ENCODE measurements at places on chromosomes 13 and 19.

- no peak for DNase-seq
Measured at GRCh38 chr13:35789335-35790165, 313.1 kb upstream of the MAB21L1 start.

DNA sequence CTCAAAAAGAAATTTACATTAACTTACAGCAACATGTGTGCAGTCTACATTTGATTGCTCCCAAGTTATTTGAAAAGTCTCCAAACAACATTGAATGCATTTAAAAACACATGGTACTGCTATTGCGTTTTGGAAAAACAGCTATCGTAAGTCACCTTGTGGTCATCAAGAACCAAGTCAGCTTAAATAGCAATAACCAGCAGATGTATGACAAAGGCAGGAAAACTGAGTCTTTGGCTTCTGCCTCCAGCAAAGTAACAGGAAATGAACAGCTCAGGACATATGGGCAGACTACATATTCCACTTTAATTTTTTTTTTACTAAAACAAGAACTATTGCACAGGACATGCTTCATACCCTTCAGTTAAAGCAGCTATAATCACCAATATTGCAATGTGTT lies 580.6 kb upstream of the SPRY2 start:
- DNase-seq, result no peak

DNA sequence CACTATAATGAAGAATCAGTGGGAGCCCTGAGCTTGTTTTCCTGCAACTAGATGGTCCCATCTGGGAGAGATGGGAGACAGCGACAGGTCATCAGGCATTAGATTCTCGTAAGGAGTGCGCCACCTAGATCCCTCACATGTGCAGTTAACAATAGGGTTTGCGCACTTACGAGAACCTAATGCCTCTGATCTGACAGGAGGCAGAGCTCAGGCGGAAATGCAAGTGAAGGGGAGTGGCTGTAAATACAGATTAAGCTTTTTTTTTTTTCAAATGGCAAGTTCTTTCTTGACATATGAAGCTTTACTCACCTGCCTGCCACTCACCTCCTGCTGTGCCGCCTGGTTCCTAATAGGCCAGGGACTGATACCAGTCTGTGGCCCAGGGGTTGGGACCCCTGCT lies 14.4 kb downstream of the CDC16 start:
- no peak for DNase-seq

DNA sequence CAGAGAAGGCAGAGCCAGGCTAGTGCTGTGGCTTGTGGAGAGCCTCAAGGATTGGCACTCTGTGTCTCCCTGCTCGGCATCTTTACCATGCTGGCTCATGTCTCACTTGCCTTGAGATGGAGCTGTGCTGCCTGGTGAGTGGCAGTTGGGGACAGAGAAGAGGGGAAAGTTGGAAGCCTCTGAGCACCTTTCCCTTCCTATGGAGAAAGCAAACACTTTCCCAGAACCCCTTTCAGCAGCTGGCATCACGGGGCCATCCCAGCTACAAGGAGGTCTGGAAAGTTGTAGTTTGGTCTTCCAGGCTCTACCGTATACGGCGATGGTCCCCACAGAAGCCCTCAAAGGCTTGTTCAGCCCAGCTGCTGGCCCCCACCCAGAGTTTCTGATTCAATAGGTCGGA lies 58.7 kb downstream of the DPF1 start:
- no peak for DNase-seq

- no peak for DNase-seq
Measured at GRCh38 chr13:30319655-30320054, 12.3 kb upstream of the KATNAL1 start.

- DNase-seq, result no peak
Measured at GRCh38 chr19:3981373-3981735, 3.9 kb downstream of the EEF2 start.

DNA sequence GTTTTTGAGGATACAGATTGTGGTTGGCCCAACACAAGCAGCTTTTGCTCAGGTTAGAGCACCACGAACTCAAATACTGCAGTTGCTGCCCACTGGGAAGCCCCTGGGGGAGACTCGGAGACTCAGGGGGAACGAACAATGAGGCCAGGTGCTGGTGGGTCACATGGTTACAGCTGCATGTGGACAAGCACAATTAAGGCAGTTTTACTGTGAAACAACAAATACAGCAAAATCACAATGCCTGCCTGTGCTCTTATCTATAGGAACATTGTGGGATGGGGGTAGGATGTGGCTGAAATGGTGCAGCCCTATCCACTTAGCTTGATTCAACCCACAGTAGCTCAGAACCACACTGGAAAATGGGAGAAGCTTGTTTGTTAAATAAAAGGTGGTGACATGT lies 119.7 kb upstream of the SPATA13 start:
- DNase-seq, result no peak

GRCh38 chr13:113397608-113398425 lies 33.9 kb upstream of the GRTP1 start:
- DNase-seq, result no peak

DNA sequence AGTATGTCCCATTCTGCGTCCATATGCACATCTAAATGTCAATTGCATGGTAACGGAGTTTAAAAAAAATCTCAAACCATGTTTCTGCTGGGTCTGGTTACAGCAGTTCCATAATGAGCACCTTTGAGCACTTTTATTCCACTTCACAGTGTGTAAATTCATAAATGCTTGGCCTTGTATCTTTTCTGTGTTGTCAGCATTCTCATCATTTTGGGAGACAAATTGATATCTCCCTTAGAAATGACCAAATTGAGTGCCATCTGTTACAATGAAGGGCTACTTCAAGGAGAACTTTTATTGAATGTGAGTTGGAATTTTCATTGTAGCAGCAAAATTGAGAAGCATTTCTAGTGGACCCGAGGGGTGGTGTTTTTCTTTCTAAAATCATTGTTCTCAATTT lies 432.9 kb upstream of the PCDH9 start:
- DNase-seq, result no peak

DNA sequence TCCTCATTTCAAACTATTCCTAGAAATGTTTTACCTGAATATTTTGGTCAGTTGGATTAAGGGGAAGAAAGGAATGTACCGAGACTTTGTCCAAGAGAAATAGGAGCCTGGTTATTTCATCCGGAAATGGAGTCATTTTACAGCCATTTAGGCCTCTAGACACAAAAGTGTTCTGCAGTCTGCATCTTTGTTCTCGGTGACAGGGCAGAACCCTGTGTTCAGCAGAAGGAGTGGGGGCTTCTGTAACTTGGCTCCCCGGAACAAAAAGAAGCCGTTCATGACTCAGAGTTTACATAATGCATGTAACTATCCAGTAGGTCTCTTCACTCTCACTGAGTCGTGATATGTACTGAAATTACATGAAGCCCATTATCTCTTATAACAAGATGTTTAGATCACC lies 21.6 kb upstream of the FNDC3A start:
- DNase-seq, result no peak

- no peak for DNase-seq
Measured at GRCh38 chr13:77810430-77810829, 108.2 kb downstream of the EDNRB start.

DNA sequence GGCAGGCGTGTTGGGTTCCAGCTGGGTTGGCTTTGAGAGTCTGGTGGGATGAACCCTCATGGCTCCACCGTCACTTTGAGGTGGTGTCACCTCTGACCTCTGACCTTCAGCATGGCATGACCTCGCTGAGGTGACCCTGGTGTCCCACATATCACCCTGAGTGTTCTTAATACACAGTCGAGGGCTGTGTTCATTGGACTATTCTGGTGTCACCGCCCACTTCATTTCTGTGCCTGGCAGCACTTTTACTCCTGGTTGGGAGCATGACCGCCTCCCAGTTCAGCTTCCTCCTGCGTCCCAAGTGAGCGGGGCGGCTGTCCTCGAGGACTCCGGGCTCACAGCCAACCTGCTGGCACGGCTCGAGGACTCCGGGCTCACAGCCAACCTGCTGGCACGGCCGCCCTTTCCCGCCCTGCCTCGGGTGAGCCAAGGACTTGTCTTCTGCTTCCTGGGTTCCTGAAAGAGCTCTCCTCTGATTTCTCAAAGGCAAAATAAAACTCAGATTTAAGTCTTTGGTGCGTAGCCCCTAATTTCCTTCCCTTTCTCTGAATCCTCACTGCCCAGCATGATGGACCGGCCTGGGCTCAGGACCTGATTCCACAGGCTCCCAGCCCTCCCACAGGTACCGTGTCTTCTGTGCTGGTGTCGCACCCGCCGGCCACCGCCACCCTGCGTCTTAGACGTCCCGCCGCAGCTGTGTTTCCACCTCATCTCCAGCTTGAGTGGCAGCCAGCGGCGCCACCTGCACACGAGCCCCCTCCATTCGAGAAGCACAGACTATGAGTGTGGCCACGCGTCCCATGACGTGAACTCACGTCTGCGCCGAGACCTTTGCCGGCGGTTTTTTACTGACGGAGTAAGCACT lies 10.4 kb downstream of the ATP4B start:
- DNase-seq, result no peak

DNA sequence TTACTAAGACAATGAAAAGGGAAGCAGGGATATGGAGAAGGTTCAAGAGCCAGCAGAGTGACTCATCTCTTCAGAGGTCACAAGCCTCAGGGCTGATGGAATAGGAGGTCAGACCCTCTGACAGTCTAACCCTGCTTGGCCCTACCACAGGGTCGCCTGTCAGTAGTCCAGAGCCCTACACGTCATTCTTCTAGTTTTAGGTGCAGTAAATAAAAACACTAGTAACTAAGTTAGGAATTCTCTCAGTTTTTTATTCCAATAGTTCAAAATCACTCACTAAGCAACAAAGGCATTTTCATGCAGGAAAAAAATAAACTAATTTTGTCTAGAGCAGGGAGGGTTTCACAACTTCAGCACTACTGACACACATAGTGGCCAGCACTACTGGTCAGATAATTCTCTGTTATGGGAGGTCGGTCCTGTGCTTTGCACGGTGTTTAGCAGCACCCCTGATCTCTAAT lies 27.2 kb downstream of the FOXO1 start:
- DNase-seq, result no peak

- DNase-seq, result no peak
Measured at GRCh38 chr19:17575871-17576757, 20.7 kb downstream of the COLGALT1 start.

DNA sequence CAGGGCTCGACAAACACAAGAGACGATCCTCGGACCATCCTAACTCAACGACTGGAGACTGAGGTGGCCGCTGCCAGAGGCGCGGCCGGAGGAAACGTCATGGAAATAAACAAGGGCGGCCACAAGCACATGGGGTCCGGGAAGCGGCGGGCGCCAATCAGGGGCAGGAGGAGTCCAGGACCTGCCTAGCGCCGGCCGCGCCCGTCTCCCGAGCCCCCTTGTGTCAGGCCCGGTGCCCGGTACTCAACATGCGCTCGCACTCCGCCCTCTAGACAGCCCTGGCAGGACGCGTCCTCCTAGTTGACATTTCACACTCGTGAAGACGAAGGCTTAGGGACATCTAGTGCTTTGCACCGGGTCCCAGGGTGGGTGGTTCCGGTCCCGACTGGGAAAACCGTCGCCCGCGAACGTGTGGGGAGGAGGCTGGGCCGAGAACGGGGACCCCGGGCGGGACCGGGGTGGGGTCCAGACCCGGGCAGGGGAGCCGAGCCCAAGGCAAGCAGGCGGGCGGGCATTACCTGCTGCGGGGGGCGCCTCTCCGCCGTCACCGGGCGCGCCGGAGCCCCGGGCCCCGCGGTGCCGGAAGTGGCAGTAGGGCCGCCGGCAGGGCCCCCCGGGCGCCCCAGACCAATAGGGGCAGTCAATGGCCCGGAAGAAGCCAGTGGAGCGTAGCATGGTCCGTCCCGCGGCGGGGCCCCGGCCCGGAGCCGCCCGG lies 442 bp downstream of the REXO1 start:
- no peak for DNase-seq

Data from stimulated activated CD4-positive, alpha-beta T cell treated with anti-CD3 and anti-CD28 coated beads, Interleukin-4, amount 100 ng/mL, for 1 hour (primary cell).